ENCODE measurements at places on chromosomes 4 and X. TPM values are rescaled to one million over a fixed set of nuclear protein-coding genes. Genes with fewer than 3 reads are reported as not detected.

GRCh38 chr4:48974979-48975640, 11.0 kb upstream of the CWH43 start:
- H3K36me3 ChIP-seq: no peaks in the 10 kb centered on the region
- H3K27me3 ChIP-seq: peaks cover 25% of the 10 kb centered on the region
- H3K4me1 ChIP-seq: no peaks in the 10 kb centered on the region
- DNase-seq: no peak

- H3K27me3 ChIP-seq: no peaks in the 10 kb centered on the region
- no peak for DNase-seq
- H3K36me3 ChIP-seq: peaks cover 9% of the 10 kb centered on the region
- H3K4me1 ChIP-seq: no peaks in the 10 kb centered on the region
Observed at GRCh38 chrX:155127940-155128339, 56.6 kb downstream of the BRCC3 start.

DNA sequence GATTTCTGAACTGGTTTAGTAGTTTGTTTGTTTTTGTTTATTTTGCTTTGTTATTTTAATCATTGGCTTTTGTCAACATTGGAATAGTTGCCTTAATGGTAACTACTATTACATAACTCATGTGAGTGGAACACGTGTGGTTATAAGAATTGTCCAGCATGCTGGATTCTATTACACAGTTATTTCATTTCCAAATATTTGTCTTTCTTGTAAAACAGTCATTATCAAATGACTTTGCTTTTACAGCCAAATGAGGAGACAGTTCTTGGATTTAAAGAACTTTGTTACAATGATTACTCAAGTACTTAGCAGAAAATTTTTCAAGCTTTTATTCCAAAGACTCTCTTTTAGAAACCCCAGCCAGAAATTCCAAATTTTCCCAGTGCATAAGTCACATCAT, 516.1 kb upstream of the MAGEB2 start:
- no peak overlapping the region for H3K4me3 ChIP-seq
- peaks cover 9% of the 10 kb centered on the region for H3K4me1 ChIP-seq
- H3K27me3 ChIP-seq: no peaks in the 10 kb centered on the region
- no peak for DNase-seq

GRCh38 chr4:107492566-107492965, 227.5 kb downstream of the PAPSS1 start:
- H3K27me3 ChIP-seq: no peaks in the 10 kb centered on the region
- H3K4me3 ChIP-seq: no peak overlapping the region
- no peaks in the 10 kb centered on the region for H3K36me3 ChIP-seq
- H3K27ac ChIP-seq: no peak overlapping the region
- no peak for DNase-seq

- no peaks in the 10 kb centered on the region for H3K4me1 ChIP-seq
- no peak overlapping the region for H3K27ac ChIP-seq
- no peaks in the 10 kb centered on the region for H3K27me3 ChIP-seq
- H3K4me3 ChIP-seq: no peak overlapping the region
- no peak for DNase-seq
- H3K36me3 ChIP-seq: no peaks in the 10 kb centered on the region
Observed at GRCh38 chrX:149079805-149080406, 425.2 kb downstream of the IDS start.

DNA sequence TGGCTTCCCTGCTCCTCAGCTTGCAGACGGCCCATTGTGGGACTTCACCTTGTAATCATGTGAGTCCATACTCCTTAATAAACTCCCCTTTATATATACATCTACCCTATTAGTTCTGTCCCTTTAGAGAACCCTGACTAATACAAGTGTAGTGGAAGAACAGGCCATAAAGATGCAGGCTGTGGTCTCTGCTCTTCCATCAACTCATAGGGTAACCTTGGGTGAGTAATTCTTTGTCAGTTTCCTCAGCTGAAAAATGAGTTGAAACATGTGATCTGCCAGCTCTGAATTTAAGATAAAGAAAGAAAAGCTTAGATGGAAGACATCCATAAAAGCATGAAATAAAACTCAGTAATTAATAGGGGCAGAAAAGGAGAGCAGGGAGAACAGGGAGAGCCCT, 103.6 kb downstream of the ENOX2 start:
- no peak for DNase-seq
- H3K4me1 ChIP-seq: no peaks in the 10 kb centered on the region
- no peak overlapping the region for H3K4me3 ChIP-seq
- H3K36me3 ChIP-seq: no peaks in the 10 kb centered on the region

DNA sequence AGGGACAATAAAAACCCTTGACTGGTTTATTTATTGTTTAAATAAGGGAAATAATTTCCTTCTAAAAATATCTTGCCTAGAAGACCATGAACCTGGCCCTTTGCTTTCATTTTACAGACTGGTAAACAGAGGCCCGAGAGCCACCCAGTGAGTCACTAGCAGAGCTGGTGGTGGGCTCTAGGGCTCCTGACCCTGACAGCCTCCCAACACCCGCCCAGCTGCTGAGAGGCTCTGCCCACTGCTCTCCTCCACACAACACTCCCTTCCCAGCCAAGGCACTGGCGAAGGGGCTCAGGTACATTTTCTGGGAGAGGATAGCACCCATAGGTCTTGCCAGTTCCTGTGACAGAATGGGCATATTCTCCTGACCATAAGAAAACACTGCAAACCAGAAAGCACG, 18.1 kb upstream of the PPEF2 start:
- no peaks in the 10 kb centered on the region for H3K36me3 ChIP-seq
- peaks cover 13% of the 10 kb centered on the region for H3K4me1 ChIP-seq
- H3K27ac ChIP-seq: no peak overlapping the region
- DNase-seq: no peak
- H3K27me3 ChIP-seq: no peaks in the 10 kb centered on the region
- no peak overlapping the region for H3K4me3 ChIP-seq

Gene THAP9
- 14.0 TPM for total RNA-seq

Gene LYAR
- 18.7 TPM for total RNA-seq
